T follicular helper cell (primary cell): ENCODE measurements at places on chromosomes 4 and X.

DNA sequence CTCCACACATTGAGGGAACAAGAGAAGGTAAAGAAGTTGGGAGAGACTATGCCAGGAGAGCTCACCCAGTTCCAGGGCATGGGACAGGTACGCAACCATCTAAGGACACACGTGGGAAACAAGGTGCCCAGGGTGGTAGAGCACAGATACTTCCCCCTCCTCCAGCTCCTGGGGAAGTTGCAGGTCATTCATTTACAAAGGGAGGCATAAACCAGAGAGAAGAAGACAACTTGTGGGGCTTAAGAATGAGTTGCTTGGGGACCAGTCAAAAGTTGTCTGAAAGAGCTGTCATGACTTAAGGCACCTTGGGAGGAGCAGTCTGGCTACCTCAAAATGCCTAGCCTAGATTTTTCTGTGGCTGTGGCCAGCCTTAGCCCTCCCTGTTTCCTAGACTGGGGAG, 186.2 kb downstream of the PTTG2 start:
- no peak for DNase-seq

GRCh38 chr4:75512386-75513211, 1.6 kb downstream of the RCHY1 start:
- DNase-seq = no peak

DNA sequence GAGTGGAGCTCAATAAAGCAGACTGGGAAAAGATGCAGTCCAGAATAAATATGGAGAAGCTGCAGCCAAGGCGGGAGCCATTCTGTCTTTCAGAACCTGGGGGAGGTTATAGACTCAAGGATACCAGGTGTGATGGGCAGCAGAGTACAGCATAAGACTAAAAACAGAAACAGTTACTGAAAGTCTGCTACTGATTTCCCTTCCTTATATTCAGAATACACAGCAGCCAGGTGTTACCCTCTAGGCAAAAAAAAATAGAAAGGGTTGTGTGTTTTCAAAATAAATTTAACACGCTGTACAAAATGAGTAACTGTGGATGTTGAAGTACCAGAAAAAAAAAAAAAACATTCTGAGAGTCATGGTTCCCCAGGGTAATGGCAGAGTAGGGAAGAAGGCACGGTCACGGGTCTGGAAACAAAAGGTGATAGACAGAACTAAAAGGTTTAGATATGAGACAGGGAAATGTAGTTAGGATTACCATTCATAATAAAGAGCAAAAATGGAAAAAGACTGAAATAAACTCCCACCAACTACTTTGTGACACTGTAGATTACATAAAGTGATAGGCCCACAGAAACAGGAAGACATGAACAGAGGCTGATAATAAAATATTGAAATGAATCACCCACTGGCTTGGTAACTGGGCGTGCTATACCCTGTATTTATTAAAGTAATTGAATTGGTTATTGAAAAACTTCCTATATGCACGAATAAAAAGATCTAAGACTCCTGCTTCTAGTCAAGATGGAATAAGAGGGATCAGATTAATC, 10.8 kb upstream of the HHIP start:
- DNase-seq = no peak

DNA sequence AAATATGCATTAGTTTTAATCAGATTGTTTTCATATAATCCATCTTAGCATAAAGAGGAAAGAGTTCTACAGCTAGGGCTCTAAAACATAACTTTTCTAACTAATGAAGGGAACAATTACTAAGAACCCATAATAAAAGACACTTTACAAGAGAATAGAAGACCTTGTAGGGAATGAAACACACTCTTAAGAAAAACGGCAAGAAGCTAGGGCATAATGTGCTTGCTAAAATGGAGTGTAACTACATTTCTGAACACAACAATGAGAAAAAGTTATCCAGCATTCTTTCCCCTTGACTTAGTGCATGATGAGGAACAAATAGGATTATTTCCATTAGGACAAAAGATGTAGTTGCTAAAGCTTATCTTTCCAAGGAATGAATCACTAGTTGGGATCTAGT, 54.6 kb downstream of the ARHGAP6 start:
- DNase-seq = no peak

DNA sequence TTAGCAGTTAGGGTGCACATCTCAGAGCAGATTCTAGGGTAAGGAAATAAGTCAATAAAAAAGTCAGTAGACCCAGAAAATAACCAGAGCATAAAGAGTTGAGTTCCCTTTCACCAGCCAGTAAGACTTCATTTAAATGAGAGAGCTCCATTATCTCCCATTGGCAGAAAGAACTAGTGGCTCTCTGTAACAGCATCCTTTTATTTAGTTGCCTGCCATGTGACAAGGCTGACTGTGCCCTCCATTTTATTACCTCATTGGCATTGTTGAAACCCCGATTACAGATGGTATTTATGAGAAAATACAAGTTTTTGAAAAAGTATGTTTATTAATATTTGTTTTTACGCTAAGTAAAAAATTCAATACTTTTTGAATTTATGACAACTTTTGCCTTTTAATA, 859.5 kb upstream of the NDST4 start:
- no peak for DNase-seq

DNA sequence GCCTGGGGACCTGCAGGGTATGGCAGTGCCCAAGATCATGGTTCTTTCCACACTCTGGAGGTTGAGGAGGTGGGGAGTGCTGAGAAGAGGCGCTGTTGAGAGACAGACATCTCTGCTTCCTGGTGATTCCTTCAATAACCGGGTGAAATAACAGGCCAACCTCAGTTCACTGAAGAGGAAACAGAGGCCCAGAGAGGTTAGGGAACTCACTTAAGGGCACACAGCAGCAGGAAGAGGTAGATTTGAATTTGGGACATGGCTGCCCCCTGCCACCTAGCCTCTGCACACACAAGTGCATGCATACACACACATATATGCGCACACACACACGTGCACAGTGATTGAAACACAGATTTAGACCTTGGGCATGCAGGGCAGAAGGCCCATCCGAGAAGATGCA, 24.9 kb upstream of the HMX1 start:
- no peak for DNase-seq

DNA sequence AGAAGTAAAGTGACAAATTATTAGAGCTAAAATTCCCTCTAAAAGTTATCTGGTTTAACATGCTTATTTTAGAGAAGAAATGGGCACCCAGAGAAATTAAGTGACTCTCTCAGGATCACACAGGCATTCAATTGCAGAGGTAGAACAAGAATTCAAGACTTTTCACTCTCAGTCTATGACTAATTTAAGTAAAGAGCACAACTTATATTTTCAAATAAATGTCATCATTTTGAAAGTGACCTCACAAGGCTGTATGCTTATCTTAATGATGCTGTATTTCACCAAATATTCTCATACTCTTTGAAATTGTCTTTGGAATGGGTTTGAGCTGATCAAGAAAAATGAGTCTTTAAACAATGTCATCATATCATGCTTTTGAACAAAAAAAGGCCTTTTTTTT, 15.3 kb downstream of the GPR174 start:
- no peak for DNase-seq

DNA sequence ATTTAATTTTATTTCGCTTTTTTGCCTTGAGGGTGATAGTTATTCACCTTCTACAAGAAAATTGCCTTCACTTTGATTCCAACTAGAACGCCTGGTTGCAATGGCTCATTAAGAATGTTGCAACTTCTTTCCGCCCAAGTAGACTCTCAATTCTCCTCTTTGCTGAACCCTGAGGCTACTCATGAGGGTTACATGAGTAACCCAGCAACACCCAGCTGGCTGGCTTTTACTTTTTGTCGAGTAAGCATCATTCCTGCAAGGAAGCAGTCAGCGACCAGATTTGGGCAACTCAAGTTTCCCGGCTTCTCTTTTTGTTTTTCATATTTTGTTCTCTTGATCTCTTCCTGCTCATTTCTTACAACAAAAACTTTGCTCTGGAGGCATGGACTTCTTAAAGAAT, 495.4 kb downstream of the PACRGL start:
- no peak for DNase-seq

DNA sequence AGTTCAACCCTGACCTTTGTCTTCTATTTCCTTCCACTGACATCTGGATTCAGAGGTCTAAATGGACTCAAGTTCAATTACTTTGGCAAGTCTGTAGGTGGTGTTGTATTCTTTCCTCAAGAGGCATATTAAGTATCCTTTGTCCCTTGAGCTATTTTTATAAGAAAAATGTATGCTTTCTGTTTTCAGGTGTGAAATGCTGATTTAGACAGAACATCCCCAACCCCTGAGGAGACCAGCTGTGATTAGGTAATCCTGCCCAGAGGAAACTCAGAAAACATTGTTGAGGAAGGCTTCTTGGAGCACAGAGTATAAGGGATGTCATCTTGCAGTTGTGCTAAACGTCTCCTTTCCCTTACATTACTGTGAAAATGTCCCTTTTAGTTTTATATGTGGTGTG, 46.6 kb upstream of the EGFL6 start:
- no peak for DNase-seq

- no peak for DNase-seq
These were observed 150.7 kb upstream of the SLC7A11 start for GRCh38 chr4:138392751-138393308.

DNA sequence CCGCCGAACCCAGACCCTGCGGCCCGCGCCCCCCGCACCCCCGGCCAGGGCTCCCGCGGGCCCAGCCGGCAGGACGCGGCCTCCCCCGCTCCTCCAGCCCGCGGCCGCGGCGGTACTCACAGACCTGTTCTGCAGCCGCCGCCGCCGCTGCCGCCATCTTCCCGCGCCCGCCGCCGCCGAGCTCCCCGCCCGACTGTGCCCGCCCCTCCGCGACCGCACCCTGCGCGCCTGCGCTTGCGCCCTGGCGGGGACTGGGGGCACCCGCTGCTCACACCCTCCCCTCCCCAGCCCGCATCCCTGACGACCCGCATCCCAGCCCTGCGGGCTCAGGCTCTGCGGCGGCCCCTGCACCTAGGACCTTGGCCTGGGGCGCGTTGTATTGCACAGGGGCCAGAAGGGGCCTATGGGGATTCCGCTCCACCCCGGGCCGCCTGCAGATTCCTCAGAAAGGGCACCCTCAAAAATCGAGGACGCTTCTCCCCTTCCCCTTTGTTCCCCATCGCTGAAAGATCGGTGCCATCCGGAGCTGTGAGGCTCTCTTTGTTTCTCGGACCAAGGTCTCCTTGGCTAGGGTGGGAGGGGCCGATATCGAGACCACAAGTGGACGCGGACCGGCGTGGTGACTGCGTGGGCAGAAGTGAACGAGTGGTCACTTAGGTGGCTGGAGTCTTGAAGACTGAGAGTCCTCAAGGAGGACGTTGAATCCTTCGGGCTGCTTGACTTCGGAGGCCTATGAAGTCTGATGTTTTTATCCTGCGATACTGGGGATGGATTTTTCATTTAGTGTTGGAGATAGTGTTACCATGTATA, at the start of gene SGCB:
Gene SGCB, minus strand, starts transcription at position 197 of the 810 bp plus-strand sequence. Its CDS starts 40 bp downstream, at position 157.
- peak; percentile 54 for DNase-seq

GRCh38 chr4:150867148-150867547, 147.9 kb downstream of the LRBA start:
- peak; percentile 4 for DNase-seq

GRCh38 chr4:70895405-70895804, 6.8 kb upstream of the MOB1B start:
- DNase-seq = no peak

- DNase-seq = no peak
These were observed 285.4 kb upstream of the BOD1L1 start for GRCh38 chr4:13912966-13913365.

GRCh38 chr4:46648088-46648744, 258.3 kb upstream of the GABRA2 start:
- DNase-seq = no peak

GRCh38 chrX:154021131-154021611, 1.5 kb upstream of the IRAK1 start:
- DNase-seq = no peak

GRCh38 chr4:119139311-119139710, 3.7 kb downstream of the MYOZ2 start:
- no peak for DNase-seq

GRCh38 chrX:10557166-10557565, 63.2 kb downstream of the MID1 start:
- DNase-seq = no peak

- no peak for DNase-seq
These were observed 2152.9 kb downstream of the ARAP2 start for GRCh38 chr4:34091451-34091850.

DNA sequence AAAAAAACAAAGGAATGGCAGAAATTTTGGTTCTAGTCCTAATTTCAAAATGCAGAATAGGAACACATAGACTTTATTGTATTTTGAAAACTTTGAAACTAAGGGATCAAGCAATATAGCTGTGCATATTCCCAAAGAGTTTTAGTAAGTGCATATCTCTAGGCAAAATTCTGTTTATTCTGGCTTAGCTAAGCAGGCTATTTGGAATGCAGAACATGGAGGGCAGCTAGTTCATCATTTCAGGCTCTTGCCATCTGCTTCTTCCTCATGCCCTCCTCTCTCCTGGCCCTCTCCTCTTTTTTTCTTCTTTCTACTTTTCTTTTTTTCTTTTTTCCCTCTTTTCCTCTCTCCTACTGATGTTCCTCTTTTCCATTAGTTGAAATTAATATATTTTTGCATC, 12.0 kb upstream of the IL13RA2 start:
- DNase-seq = no peak
